ENCODE measurements at places on chromosomes 5 and 9. TPM values are rescaled to one million over a fixed set of nuclear protein-coding genes. Genes with fewer than 3 reads are reported as not detected.

FAM200C gene
- total RNA-seq: 2.7 TPM

PCDHA1 gene
- not detected for total RNA-seq

GABRP gene
- not detected for total RNA-seq

PDCD1LG2 gene
- 4.9 TPM for total RNA-seq

STPG3 gene
- not detected for total RNA-seq

SAPCD2 gene
- 21.9 TPM for total RNA-seq

HIGD2A gene
- total RNA-seq: 116 TPM

TSSK1B gene
- not detected for total RNA-seq

MARCOL gene
- not detected for total RNA-seq

ORM2 gene
- not detected for total RNA-seq

SPINK6 gene
- not detected for total RNA-seq

DEPDC1B gene
- total RNA-seq: 16.4 TPM

SUSD1 gene
- 8.8 TPM for total RNA-seq

NXNL2 gene
- total RNA-seq: 1.5 TPM
